Activated CD4-positive, CD25-positive, alpha-beta regulatory T cell (primary cell): ENCODE measurements at places on chromosomes 13 and 19.

DNA sequence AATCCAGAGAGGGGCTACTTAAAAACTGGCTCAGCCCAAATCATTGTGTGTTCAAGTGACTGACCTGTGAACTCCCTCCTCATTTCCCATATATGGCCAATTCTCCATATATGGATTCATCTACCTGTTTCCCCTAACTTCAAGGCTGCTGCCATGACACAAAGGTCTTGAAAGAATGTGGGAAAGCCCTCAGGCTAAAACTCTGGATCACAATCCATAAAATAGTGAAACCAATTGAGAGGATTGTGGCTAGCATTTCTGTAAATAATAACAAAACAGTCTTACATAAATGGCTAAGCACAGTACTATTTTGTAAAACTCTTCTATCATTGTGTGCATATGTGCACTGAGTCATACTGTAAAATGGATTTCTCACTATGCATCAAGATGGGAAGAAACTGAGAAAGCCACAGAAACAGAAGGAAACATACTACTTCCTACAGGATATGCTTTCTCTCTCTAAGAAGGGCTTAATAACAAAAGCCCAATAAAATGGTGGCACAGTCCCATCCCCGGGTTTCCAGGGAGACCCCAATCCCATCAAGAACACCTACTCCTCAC is 80.5 kb downstream of the FOXO1 start:
- DNase-seq = no peak

GRCh38 chr13:110855363-110855762 is 59.5 kb downstream of the ANKRD10 start:
- no peak for DNase-seq

GRCh38 chr19:18304458-18305310 is 18.2 kb downstream of the LSM4 start:
- peak; percentile 65 for DNase-seq

DNA sequence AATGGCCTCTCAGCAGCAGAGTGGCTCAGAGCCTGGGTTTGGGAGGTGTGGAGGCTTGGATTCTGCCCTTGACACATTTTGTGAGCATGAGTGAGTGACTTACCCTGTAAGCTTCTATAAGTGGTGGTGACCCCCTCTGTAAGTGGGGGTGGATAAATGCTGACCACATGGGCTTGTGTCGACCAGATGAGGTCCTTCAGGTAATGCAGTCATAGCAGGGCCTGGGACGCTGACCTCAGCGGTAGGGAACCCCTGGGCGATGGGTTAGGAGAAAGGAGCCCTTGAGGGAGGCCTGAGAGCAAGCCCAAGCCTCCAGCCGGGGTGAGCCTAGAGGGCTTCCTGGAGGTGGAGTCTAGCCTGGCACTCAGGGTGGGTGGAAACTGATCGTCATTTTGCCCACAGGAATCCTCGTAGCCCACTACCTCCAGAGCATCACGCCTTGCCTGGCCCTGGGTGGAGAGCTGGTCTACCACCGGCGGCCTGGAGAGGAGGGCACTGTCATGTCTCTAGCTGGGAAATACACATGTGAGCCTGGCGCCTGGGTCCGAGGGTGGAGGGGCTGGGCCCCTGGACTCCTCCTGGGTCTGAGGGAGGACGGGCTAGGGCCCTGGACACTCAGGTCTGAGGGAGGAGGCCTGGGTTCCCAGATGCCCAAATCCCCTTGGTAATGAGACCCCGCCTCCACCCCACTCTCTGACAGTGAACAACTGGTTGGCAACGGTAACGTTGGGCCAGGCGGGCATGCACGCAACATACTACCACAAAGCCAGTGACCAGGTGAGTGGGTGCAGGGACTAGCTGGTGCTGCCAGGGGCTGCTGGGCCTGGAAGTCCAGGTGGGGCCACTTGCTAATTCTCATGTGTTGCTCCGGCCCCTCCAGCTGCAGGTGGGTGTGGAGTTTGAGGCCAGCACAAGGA is 5.0 kb upstream of the APOE start:
- no peak for DNase-seq

DNA sequence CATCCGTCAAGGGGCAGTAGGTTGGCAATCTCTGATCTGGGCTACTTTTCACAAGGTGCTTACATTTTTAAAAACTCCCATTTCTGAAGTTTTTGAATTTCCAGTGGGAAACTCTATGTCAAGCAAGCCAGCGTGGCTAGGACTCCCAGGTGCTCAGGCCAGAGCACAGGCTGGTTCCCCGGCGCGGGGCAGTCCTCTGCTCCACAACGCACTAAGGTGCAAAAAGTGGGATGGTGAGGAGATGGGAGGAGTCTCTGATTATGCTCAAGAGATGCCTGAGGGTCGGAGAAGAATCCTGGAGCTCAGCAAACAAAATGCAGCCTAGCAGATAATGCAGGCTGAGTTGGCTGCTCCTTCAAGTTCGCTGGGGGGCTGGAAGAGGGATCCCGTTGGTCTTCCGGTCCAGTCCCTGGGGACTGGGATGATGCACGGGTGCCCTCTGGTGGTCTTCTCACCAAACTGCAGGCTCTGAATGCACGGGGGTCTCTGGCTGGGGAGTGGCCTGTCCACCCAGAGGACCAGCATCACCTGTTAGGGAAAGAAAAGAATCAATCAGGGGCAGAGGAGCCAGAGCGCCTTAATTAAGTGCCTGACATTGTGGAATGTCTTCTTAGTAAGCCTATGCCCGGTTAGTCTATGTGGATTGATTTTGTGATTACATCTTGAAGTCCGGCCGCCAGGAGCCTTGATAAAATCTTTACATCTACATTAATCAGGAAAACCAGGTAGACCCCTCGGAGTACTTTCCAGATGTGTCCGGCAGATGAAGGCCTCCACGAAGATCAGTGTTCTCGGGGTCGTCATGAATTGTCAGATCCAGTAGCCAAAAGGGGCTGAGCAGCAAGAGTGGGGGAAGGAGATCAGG is 244.4 kb upstream of the MAB21L1 start:
- no peak for DNase-seq

DNA sequence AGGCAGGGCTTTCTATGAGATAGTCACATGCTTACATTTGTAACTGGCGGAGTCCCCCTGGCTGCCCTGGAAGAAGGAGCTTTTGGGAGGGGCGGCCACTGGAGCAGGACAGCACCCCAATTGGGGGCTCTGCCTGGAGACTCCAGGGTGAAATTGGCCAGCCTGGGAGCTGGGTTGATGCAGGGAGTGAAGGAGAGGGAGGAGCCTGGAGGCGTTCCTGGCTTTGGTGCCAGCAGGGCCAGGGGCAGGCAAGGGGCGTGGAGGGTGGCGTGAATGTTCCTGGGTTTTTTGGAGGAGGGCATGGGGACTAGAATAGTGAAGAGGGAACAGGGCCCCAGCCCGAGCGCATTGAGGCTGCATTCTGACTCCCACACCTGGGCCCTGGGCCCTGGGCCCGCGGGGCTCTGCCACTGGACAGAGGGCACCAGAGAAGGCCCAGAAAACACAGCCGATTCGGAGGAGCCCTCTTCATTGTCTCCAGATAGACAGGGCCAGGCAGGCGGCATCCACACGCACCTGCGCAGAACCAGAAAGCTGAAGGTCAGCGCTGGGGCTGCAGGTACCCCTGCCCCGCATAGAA is 29.5 kb downstream of the COMP start:
- DNase-seq = no peak

DNA sequence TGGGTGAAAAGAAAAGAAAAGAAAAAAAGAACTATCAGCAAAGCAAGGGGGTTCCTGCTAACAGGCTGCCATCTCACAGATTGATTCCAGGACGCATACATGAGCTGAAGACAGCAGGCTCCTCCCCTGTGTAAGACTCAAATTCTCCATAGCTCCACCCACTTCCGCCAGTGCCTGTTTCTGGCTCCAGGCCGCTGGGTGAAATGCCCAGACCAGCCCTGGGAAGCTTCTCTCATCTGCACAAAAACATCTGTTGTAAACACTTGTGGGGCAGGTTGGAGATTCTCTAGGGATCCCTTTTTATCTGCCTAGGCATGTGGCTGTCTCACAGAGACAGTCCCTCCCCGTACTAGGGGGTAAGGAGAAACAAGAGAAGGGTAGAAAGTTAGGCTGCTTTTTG is 1054.4 kb upstream of the SPRY2 start:
- no peak for DNase-seq

GRCh38 chr13:81779876-81780275 is 1439.0 kb upstream of the SPRY2 start:
- no peak for DNase-seq

- no peak for DNase-seq
Measured at GRCh38 chr13:33251131-33251661, 34.4 kb downstream of the STARD13 start.

DNA sequence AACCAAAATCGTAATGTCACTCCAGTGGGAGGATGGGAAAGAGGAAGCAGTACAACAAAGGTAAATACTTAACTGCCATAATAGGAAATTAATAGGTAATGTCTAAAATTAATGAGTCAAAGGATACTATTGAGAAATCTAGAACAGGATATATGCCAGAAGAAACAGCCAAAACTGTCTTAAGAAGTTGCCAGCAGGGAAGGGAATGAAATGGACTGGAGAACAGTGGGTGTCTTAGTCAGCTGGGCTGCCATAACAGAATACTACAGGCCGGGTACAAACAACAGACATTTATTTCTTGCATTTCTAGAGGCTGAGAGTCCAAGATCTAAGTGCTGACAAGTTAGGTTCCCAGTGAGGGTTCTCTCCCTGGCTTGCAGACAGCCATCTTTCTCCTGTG is 40.3 kb upstream of the IPO5 start:
- no peak for DNase-seq

- no peak for DNase-seq
Measured at GRCh38 chr19:19269952-19270694, 3.0 kb downstream of the TM6SF2 start.

- DNase-seq = no peak
Measured at GRCh38 chr13:77316430-77316829, 10.5 kb downstream of the MYCBP2 start.

- no peak for DNase-seq
Measured at GRCh38 chr19:18488403-18488723, 33.5 kb downstream of the ELL start.

DNA sequence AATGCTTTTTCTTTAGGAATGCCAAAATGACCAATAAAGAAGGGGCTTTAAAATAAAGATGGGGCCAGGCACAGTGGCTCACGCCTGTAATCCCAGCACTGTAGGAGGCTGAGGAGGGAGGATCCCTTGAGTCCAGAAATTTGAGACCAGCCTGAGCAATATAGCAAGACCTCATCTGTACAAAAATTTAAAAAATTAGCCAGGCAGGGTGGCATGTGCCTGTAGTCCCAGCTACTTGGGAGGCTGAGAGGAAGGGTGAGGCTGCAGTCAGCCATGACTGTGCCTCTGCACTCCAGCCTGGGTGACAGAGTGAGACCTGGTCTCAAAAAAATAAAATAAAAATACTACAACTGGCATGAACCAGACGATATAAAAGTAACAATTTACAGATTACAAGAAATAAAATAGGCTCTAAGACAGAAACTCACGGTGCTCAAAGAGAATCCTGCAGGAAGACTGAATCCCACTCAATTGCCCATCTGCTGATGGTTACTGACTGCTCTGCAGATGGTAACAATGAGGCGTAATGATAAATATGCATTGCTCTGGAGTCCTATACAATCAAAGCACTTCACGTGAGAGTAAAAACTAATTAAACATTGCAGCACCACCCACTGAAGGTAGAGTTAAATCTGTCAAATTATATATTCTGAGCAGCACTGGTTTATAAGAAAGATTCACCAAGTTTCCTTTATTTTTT is 93.2 kb downstream of the LHFPL6 start:
- no peak for DNase-seq

DNA sequence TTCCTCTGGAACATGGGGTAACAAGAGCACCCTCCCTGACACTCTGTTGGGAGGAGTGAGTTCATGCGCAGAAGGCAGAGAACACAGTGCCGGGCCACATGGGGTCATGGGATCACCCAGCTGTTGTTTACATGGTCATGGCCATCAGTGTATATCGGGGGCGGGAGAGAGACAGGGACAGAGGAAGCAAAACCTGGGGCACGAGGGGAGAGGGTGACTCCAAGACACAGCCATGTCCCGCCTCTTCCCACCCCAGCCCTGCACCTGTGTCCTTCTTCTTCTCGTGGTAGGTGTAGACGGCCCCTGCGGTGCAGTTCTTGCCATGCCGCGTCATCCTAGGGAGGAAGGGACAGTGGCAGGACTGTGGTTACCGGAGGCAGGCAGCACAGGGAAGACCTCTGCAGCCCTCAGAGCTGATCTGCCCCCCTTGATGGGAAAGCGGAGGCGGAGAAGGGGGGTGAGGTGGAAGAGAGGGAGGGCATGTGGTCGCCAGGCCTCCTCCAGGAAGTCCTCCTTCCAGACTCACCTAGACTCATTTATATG is 19.9 kb downstream of the NOSIP start:
- no peak for DNase-seq

GRCh38 chr19:56813531-56813930 is 27.0 kb downstream of the PEG3 start:
- DNase-seq = no peak

GRCh38 chr19:55145232-55145631 is 3.8 kb downstream of the TNNT1 start:
- DNase-seq = no peak
